ENCODE measurements at places on chromosomes 2 and 18.

DNA sequence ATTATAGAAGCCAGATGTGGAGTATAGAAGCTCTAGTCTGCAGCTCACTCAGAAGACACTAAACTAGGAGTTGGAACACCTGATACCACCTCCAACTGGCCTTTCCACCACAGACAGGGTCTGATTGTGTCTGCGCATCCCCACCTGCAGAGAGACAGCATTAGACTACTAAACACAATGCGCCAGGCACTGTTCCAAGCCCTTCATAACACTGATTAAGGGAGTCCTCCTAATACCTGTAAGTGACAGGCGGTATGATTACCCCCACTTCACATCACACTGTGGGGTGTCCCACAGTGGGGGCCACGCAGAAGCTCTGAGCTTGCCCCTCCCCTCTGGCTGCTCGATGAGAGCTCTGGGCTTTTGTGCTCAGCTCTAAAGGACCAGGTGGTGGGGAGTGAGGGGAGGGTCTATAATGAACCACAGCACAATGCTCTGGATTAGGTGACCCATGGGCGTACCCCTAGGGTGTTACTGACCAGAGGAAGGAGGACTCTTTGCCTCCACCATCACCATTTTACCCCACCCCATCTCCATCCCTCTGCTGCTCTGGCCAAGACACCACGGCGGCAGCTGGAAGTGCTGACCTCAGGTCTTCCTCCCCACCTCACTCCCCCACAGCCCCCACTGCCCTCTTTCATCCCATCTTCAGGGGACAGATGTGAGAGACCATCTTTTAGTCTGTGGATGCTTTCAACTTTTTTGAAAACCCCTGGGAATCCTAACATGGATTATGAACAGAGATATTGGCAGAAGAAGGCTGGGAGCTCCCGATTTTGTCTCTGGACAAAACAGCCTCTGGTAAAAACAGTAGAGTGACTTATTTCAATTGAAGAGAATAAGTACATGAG, 145.1 kb downstream of the GFPT1 start:
- no peak for DNase-seq

GRCh38 chr2:239821694-239822075, 203.5 kb downstream of the NDUFA10 start:
- DNase-seq = peak; percentile 0

- DNase-seq = no peak
Measured at GRCh38 chr2:10355471-10356438, 53.1 kb downstream of the HPCAL1 start.

GRCh38 chr2:8216397-8216796, 465.5 kb upstream of the ID2 start:
- no peak for DNase-seq

DNA sequence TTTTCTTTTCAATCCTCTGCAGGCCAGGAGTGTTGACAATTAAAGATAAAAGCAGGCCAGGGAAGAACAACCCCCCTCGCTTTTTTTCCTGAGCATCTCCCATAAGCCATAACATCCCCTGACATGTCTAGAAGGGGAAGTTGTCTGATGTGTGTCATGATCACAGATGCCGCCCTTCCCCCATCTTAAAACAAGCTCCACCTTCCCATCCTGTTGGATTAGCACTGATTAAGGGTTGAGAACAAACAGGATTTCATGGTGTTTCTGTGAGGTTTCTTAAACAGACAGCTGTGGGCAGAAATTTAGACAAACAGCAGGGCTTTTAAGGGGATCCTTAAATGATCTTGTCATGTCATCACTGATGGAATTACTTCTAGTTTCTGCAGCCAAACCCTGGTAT, 59.4 kb upstream of the UPP2 start:
- DNase-seq = peak; percentile 63

- no peak for DNase-seq
Measured at GRCh38 chr18:45688833-45689232, 35.1 kb upstream of the SLC14A1 start.

DNA sequence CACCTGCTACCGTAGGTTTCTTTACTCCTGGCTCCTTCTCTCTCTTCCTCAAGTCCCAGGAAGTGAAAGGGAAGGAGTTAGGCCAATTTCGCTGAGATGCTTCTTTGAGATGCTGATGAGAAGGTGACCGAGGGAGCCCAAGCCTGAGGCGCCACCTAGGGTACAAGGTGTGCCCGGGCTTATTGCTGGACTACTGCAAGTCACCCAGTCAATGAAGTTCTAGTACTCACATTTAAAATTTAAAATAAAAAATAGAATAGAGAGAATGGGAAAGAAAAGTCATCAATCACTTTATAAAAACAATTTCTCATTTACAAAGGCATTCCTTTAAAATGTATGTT, 45.3 kb downstream of the ACAA2 start:
- peak; percentile 71 for DNase-seq

DNA sequence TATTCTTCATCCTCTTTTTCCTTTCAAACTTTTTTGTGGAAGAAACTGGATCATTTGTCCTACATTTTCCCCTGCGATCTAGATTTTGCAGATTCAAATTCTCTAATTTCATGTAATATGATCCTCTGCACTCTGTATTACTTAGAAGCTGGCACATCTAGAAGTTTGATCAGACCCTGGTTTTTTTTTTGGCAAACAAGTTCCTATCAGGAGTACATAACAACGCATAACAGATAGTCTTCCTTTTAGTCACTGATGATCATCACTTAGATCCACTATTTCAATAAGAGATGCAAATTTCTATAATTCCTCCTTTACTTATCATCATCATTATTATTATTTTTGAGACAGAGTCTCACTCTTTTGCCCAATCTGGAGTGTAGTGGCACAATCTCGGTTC, 117.1 kb downstream of the CDH2 start:
- DNase-seq = no peak

DNA sequence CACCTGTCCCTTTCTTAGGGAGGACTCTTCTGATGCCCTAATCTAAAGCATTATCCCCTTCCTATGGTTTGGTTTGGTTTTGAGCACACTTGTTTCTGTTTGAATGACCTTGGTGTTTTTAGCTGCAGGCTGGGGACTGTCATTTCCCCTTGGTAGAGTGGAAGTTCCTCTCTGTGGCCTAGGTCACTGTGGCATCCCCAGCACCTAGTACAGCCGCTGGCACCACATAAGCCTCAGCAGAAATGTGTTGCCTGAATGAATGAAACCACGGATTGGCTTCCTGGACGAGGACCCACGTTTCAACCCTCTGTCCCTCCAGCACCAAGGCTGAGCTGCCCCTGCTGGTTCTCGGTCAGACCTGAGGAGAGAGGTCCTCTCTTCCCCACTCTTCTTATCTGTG, 159.9 kb downstream of the CTIF start:
- no peak for DNase-seq

- DNase-seq = no peak
Measured at GRCh38 chr18:13582178-13582670, 144.1 kb downstream of the FAM210A start.

- DNase-seq = no peak
Measured at GRCh38 chr2:8138923-8139667, 542.8 kb upstream of the ID2 start.

- DNase-seq = no peak
Measured at GRCh38 chr2:189549449-189549832, 31.1 kb downstream of the SLC40A1 start.

DNA sequence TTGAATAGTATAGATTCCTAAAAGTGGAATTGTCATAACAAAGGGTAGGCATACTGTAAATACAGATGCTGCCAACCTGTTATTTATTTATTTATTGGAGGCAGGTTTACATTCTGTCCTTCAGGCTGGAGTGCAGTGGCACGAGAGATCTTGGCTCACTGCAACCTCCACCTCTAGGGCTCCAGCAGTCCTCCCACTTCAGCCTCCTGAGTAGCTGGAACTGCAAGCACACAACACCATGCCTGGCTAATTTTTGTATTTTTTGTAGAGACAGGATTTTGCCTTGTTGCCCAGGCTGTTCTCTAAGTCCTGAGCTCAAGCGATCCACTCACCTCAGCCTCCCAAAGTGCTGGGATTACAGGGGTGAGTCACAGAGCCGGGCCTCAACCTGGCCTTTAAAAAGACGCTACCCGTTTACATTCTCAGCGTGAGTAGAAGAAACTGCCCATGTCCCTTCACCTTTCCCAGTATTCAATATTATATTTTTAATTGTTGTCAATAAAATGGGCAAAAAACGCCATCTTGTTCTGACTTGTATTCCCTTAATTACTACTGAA, 3.0 kb upstream of the ROCK2 start:
- no peak for DNase-seq

GRCh38 chr18:77512152-77512551, 262.5 kb downstream of the GALR1 start:
- DNase-seq = no peak

DNA sequence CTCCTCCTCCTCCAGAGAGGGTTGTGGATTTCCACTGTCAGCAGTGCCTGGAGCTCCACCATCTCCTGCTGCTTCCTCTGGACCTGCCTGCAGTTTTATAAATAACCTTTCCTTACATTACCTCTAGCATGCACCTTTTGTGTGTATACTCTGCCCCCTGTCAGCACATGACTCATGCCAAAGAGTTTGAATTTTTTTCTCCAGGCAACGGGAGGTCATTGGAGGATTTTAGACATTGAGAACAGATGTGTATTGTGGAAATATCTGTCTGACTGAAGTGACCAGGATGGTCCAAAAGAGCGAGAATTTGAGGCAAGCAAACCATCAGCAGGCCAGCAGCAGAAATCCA, 31.7 kb downstream of the IL37 start:
- DNase-seq = no peak

DNA sequence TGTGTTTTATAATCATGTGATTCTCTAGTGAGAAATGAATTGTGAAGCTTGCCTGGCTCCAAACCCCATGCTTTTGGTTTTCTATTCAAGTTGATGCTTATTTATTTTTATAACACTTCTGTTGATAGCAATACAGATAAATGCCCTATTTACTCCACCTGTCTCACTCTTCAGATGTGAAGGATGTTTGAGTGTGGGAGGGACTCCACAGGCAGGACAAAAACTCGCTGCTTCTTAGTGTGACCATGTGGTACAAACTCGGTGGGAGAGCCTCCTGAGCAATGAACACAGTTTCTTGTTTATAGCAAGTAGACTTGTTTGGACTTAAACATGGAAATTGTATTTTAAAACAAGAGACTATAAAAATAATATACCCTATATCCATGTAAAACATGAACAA, 219.7 kb downstream of the GULP1 start:
- DNase-seq = no peak

DNA sequence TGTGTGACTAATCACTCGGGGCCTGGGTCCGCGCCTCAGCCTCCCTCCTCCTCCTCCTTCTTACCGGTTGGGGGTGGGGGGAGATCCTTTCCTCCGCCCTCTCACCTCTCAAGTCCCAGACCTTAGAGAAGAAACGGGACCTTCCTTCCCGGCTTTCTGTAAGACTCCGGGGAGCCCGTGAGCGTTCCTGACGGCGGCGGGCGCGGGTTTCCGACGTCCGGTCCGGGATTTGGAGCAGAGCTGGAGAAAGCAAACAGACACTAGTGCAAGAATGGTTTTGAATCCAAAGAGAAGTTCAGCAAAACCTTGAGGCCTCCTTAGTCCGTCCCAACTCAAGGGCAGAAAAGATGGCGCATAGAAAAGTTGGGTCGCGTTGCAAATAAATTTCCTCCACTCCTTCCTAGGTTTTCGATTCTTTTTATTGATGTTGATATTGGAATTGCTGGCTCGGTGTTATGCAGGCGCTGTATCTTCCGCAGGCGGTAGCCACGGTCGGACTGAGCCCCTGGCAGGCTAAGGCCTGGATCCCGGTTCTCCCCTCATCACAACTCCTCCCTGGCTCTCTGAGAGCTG, 2.0 kb downstream of the DLX1 start:
- DNase-seq = no peak

DNA sequence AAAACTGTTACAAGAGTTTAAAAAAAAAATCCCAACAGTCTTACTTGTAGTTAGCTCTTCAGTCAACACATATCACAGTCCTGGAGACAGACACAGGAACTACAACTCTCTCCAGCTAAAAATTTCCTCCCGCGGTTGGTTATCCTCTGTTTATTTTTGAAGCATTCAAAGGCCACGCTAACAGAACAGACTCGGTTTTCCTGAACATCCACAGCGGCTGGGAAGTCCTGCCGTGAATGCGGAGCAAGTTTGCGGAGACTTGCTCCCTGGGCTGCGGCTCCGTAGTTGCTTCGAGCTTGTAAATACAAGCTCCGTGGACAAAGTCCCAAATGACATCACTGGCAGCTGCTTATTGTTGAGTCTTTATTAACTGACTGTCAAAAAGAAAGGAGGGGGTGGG, at the start of gene NCKAP5:
Gene NCKAP5, minus strand, starts transcription at position 292 of the 400 bp plus-strand sequence. CDS start 50,937 bp downstream, outside the sequence.
- no peak for DNase-seq

- no peak for DNase-seq
Measured at GRCh38 chr2:240926516-240927389, 20.6 kb downstream of the CROCC2 start.

DNA sequence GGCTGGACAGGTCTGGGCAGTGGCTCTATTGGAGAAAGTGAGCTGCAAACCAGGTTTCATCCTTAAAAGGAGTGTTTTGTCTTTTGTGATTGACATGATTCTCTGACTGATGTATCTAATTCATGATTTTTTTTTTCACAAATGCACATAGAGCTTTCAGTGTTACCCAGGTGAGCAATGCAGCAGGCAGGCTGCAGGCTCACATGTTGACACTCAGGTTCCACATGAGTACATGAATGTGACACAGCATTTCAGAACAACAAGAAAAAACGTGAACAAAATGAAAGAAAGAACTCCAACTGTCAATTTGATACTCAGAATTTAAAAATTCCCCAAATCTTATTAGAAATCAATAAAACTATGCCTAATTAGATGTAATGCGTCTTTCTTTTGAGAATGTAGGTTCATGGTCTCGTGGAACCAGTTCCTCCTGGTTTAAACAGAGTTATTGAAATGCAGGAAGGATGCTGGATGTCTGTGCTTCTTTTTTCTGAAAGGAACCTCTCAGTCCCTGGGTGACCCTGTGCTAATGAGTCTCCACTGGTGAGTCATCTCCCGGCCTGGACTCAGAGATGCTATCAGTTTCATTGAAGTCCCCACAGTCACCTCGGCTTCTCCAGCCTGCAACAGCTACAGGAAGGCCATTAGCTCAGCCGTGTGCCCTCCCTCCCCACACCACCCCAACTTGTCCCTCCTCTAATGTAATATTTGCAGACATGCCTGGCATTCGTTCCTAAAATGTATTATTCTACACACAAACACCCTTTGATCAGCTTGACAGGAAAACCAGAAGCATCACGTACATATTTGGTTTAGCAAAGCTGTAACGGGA, 430.4 kb downstream of the LPIN1 start:
- DNase-seq = no peak

DNA sequence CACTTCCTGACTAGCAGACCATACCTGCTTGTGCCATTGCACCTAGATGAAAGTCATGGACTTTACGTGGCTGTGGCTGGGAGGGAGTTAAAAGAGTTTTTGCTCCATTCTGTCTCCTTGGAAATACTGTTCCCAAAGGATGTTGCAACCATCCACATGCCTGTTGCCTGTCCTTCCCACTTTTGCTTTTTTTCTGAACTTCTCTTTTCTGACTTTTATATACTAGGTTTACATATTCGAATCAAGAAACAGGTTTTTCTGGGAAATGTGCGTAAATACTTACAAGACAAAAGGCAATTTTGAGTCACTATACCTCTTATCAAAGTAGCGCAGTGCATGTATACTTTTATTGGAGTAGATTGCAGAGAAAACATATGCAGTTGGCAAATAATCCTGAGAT, 244.8 kb downstream of the PRKCE start:
- DNase-seq = no peak

Measured in D341Med (cell line).